HTR-8/SVneo (cell line): ENCODE measurements at places on chromosomes 4 and X.

- DNase-seq, result no peak
These were observed 197.2 kb upstream of the NPY2R start for GRCh38 chr4:155011163-155011780.

DNA sequence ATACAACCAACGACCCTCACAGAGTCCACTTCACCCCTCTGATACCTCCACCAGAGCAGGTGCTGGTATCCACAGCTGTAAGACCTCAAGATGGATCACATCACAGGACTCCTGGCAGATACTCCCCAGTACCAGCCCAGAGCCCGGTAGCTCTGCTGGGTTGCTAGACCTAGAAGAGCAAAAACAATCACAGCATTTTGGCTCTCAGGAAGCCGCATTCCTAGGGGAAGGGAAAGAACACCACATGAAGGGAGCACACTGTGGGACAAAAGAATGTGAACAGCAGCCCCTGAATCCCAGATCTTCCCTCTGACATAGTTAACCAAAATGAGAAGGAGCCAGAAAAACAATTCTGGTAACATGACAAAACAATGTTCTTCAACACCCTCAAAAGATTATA lies 303.1 kb upstream of the GRIA3 start:
- DNase-seq, result no peak

DNA sequence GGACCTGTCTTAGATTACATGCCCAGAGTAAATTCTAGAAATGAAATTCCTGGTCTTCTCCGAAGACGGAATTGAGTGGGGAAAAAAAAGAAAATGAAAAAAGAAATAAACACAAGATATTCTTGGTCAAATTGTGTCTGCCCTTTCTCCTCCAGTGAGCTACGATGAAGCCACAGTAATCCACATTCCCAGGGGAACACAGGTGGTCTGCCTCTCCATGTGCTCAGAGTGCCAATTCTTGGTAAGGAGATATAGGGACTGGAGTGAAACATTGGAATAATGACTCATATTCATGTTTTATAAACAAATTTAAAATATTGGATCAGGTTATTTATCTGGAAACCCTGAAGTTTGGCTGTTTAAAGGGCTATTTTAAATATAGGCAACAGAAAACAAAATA lies 54.2 kb upstream of the MGST2 start:
- no peak for DNase-seq

- DNase-seq, result no peak
These were observed 32.7 kb downstream of the KIAA0232 start for GRCh38 chr4:6815029-6815836.

DNA sequence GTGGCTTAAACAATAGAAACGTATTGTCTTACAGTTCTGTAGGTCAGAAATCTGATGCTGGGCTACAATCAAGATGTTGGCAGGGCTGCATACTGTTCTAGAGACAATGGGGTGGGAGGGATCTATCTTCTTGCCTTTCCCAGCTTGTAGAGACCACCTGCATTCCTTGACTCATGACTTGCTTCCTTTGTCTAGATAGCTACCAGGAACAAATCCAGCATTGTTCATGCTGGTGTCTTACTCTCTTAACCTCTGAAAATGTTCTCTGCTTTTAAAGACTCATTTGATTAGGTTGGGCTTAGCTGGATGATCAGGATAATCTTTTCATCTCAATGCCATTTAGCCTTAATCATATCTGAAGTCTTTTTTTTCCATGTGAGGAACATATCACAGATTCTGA lies 169.0 kb downstream of the ZNF330 start:
- DNase-seq, result no peak

DNA sequence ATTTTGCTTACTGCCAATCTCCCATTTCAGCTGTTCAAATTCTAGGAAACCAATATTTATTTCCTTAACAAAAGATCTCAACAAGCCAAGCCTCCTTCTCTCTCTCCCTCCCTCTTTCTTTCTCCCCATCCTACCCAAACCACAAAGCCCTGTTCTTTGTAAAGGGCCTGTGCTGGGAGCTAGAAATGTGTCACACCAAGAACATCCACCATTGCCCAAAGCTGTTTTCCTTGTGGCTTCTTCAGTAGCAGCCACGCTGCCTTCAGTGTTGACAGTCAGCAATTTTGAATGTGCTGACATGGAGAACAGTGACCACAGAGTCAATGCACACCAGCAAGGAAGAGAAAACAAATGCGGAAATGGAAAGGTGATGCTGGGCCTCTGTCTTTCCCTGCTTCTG lies 203.0 kb downstream of the MAML3 start:
- no peak for DNase-seq
